ENCODE measurements at places on chromosomes 1 and 21. TPM values are rescaled to one million over a fixed set of nuclear protein-coding genes. Genes with fewer than 3 reads are reported as not detected.

The C1orf21 gene
- 13.8 TPM for total RNA-seq

The EPHB2 gene
- total RNA-seq = 8.1 TPM

The RXRG gene
- total RNA-seq = not detected

The HOOK1 gene
- not detected for total RNA-seq

The CD164L2 gene
- not detected for total RNA-seq

The WNT3A gene
- total RNA-seq = not detected

The BARHL2 gene
- not detected for total RNA-seq

The DDOST gene
- total RNA-seq = 410 TPM
